Stimulated activated CD4-positive, alpha-beta T cell treated with anti-CD3 and anti-CD28 coated beads, Interleukin-1b, Interleukin-23, amount 100 ng/mL, for 1 hour (primary cell): ENCODE measurements at places on chromosomes 7 and 10.

DNA sequence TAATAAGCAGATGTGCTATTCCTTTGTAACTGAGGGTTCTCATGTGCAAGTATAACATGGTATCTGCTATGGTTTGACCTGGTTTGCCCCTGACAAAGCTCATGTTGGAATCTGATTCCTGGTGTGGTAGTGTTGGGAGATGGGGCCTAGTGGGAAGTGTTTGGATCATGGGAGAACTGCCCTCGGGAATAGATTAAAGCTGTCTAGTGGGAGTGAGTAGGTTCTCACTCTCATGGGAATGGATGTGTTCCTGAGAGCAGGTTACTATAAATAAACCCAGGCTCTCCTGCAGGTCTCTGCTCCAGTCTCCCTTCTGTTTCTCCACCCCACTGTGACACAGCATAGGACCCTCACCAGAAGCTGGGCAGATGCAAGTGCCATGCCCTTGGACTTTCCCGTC is 97.7 kb downstream of the ATE1 start:
- DNase-seq: no peak

GRCh38 chr7:150851492-150852370 is 586 bp upstream of the AOC1 start:
- DNase-seq: no peak

DNA sequence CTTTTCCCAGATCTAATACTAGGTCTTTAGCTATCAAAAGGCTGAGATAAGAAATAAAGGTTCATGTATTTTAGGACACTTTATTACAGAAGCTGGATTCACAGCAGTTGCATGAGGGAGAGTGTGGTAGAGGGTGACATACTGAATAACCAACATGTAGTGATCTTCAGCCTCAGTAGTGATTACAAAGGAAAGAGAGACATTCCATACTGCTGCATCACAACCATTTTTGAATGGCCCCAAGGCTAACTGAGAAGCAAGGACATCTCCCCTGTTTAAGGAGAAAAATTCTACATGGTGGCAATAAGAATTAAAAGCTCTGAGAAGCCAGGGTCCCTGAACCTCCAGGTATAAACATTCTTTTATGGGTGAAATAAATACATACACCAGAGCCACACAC is 35.3 kb downstream of the COG5 start:
- DNase-seq: no peak

GRCh38 chr7:156017916-156018700 is 205.8 kb upstream of the SHH start:
- no peak for DNase-seq

- DNase-seq: no peak
These were observed 31.0 kb downstream of the PON3 start for GRCh38 chr7:95365151-95365550.

GRCh38 chr10:112650588-112651030 is 203.6 kb downstream of the VTI1A start:
- DNase-seq: no peak

DNA sequence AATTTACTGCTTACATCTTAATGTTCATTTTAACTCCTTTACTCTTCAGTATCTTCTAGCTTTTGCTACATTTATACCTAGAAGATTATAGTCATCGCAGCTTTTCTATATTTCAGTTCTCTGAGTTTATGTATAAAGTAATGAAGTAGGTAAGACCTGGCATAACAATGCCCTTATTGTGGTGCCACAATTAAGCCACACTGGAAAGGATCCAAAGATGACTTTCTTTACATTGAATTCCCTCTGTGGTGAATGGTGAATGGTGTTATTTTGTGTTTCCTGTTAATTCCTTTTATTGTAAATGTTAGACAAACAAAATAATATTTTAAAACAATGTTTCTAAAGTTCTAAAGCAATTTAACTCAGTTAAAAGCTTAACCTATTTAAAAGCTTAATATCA is 36.2 kb downstream of the SEMA3D start:
- no peak for DNase-seq

DNA sequence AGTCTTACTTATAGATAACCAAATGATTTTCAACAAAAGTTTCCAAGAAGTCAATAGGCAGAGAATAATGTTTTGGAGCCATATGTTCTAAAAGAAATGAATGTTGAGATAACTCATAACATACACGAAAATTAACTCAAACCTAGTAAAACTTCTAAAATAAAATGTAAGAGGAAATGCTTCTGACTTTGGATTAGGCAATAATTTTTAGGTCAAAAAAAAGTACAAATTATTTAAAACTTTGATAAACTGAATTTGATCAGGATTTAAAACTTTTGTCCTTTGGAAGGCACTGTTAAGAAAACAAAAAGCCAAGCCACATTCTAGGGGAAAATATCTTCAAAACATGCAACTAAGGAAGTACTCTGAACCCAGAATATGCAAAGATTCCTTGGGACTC is 148.2 kb upstream of the GPR22 start:
- no peak for DNase-seq

DNA sequence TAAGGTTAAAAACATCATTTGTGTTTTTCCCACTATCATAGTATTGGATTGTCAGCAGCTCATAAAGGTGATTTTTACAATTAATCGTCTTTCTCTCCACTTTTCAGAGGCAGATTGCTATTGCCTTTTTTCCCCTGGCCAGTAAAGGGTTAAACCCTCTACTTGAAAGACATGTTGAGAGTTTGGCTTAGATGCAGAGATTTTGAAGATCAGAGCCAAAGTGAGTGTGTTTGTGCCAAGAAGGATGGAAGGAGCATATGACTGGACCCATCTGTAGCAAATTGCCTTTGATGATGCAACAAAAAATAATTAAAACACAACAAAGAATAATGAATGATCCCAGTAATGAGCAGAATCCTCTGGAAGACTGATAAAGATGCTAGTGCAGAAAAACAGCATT is 373.1 kb downstream of the MALRD1 start:
- DNase-seq: no peak

- DNase-seq: no peak
These were observed 4.5 kb upstream of the TFPI2 start for GRCh38 chr7:93894966-93895640.

DNA sequence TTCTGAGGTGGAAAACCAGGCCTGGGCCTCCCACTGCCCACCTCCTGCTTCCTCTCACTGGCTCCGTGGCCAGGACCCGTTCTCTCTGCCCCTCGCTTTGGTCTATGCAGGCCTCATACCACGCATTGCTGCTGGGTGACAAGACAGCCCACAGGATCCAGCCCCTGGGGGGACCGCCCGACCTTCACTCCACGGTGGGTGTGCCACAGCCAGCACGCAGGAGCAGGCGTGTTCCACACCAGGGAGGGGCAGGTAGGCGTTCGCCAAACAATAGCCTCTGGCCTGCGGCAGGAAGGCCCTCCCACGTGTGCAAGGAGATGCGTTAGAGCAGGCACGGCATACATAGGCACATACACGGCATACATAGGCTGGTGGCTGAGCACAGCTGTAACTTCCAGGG is 233.4 kb downstream of the WDR37 start:
- no peak for DNase-seq

DNA sequence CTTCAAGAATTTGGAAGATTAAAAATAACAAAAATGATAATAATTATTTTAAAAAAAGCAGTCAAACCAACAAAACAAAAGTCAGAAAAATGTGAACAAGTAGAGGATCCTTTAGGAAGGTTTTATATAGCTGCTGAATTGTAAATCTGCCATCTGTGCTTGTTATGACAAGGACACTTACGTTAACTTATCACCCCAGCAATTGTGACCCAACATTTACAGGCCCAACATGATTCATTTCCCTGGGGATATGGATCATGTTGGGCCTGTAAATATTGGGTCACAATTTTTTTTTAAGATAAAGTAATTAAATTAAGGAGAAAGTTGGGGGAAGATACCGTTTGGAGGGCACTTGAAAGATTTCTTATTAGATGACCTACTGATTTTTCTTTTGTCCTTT is 261.4 kb upstream of the HABP2 start:
- DNase-seq: no peak

DNA sequence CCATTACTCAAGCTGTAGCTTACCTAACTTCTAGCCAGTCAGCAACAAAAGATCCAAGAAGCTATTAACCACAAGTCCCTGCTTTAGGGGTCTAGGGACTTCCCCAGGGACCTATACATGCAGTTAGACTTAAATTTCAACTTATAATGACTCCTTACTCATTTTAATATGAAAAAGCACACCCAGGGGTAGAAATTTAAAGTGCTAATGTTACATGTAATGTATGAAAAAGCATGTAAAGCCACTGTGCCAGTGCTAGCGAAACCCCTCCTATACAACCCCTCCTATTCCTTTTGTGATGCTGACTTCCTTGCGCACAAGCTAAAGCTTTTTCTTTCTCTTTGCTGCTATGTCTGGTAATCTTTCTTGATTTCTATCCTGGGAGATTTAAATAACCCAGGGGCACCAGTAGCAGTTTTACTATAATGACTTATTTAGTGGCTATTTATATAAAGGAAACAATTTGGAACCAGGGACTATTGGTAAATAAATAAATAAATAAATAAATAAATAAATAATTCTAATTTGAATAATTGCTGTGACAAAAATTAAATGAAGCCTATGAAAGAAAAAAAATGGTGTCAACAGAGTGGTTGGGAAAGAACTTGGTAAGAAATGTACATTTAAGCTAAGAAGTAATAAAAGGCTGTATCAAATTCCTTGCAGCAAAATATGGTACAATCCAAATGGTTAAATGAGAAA is 110.5 kb upstream of the MAGI2 start:
- DNase-seq: no peak

GRCh38 chr10:689452-690371 is at the start of gene DIP2C:
Gene DIP2C (minus strand): TSS chr10:689668. CDS start chr10:689578, 90 bp downstream.
- no peak for DNase-seq

DNA sequence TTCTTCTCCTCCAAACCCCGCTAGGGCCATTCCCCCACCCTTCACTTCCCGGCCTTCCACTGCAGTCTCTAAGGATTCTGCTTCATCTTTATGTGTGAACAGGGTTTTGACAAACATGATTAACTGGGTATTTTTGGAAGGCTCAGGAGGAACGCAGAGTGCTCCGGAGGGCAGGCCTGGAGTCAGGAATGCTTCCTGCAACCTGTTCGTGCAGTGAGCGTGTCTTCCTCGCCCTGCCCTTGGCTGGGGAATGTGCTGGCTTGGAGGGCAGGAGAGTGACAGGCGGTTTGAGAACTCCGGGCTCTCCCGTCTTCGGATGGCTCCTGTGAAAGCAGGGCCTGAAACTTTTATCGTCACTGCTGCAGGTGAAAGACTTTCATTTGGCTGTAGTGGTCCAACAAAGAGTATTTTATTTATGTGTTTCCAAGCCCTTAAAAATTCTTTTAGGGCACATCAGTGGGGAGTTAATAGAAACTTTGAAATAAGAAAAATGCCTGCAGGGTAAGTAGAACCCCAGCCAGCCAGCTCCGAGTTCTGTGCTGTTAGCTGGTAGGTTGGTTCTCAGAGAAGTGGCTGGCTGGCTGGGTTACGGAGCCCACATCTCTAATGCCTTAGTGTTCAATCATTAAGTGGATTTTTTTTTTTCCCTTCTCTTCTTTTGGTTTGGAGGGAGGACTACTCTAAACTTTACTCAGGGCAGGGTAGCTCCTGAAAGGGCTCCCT is 51.0 kb downstream of the TCF7L2 start:
- DNase-seq: no peak

- DNase-seq: no peak
These were observed 90.0 kb downstream of the ANKRD61 start for GRCh38 chr7:6121141-6121540.

DNA sequence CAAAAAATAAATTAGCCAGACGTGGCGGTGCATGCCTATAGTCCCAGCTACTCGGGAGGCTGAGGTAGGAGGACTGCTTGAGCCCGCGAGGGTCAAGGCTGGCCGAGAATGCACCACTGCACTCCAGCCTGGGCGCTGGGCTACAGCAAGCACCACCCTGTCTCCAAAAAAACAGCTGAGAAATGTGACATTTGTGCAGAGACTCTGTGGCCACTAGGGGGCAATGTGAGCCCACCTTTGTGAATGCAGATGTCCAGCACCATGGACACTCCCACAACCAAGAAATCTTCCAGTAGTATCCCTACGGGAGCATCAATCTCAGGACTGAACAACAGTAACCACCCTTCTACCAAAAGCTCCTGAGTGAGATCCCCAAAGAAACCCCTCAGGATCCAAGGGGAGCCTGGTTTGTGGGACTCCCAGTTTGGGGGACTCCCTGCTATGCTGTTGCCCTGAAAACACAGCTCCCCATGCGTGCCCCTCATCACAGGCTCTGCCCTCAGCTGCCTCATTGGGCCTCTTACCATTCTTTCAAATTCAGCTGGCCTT is 6.2 kb upstream of the AHCYL2 start:
- DNase-seq: peak; percentile 60

GRCh38 chr7:97022491-97023306 is 1.9 kb downstream of the DLX5 start:
- no peak for DNase-seq
